ENCODE measurements at places on chromosomes 3 and 15.

GRCh38 chr15:63362196-63362595, 19.4 kb downstream of the CA12 start:
- no peak for DNase-seq

- DNase-seq, result no peak
Measured at GRCh38 chr15:52334491-52335160, 39.0 kb upstream of the MYO5C start.

DNA sequence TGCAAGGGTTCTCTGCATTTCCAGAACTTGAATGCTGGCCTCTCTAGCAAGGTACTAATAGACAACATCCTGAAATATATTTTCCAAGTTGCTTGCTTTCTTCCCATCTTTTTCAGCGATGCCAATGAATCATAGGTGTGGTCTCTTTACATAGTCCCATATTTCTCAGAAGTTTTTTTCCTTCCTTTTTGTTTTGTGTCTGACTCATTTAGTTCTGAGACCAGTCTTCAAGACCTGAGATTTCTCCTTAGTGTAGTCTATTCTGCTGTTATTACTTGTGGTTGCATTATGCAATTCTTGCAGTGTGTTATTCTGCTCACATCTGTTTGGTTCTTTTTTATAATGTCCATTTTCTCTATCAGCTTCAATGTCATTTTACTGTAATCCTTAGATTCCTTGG, 1265.0 kb upstream of the ALCAM start:
- no peak for DNase-seq

GRCh38 chr3:139935866-139936817, 1.2 kb downstream of the CLSTN2 start:
- peak; percentile 20 for DNase-seq

Measured in SHP77 (cell line).